ENCODE measurements at places on chromosomes 6 and 20.

DNA sequence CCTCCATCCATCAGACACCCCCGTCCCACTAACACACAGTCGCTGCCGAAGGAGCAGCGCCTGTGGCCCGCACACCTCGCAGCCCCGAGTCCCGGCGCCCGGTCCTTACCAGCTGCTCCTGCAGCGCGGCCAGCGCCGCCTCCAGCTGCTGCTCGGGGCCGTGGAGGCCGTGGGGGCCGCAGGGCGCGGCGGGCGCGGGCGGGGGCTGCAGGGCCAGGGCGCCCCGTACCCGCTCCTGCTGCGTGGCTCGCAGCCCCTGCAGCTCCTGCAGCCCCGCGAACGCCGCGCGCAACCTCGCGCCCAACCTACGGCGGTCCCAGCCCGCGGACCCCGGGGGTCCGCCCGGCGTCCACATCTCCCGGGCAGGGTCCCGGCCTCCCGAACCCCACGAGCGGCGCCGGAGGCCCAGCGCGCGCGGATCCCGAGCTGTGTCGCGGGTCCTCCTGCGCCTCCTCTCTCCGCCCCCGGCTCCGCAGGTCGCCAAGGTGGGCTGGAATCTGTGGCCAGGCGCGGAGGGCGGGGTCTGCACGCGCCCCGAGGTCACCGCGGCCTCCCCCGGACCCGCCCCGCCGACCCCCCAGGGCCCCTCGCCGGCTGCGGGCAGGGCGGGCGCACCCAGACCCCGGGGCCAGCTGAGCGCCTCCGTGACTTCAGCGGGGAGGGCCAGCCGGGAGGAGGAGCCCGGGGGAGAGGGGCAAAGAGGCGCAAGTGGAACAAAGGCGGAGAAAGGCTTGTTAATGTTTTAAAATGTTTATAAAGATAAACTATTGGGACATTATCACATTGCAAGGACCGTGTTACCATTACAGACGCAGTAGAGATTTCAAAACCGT, at the start of gene DACT2:
TSS of gene DACT2 (minus strand) at position 499 of the 833 bp plus-strand sequence. CDS start at position 355, 144 bp downstream.
- DNase-seq = no peak

DNA sequence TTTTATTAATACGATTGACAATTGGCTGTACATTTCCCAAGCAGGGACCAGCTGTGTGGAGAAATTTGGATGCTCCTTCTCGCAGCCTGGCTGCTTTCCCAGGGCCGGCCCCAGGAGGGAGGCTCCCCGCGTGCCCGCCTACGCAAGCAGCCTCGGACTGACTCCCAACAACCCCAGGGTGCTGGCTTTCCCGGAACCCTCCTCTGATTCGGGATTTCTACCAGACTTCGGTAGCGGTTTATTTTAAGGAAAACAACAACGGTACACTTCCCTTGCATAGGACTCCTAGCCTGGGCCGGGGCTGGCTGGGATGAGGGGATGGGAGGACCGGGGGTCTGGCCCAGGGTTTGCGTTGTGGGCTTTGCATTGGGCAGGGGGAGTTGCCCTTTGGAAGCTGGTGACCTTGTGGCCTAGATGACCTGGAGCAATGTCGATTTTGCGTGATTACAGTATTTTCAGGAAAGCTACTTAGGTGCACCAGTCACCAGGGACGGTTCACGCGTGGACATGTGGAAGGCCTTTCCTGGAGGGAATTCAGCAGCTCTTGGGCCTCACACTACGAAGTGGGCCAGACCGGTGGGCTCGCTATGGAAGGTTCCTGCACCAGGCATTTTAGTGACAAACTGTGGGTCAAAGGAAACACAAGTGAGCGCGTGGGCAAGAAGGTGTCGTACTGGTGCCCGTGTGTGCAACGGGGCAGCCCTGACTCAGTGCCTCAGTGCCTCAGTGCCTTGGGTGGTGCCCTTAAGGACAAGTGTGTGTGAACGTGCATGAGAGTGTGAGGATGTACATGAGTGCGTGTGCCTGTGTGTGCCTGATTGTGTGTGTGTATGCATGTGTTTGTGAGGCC, 20.7 kb upstream of the PHACTR3 start:
- DNase-seq = no peak

GRCh38 chr20:9130521-9130920, 61.6 kb downstream of the PLCB4 start:
- no peak for DNase-seq

DNA sequence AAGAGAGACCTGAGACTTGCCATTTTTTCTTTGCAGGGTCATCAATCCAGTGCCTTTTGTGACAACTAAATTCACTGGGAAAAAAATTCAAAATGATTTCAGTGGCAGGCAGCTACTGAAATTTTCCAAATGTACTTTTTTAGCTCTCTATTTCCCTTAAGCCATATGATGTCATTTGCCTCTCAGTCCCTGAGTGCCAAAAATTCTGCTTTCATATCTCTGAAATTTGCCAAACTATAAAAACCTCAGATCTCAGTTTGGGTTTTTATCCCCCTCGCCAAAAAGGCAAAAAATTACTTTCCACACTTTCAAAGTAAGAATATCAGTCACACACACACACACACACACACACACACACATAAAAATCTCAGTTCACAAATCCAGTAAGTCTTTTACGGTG, 651.3 kb upstream of the ARID1B start:
- no peak for DNase-seq

- no peak for DNase-seq
These were observed 80.6 kb downstream of the CDYL start for GRCh38 chr6:4856785-4857184.

DNA sequence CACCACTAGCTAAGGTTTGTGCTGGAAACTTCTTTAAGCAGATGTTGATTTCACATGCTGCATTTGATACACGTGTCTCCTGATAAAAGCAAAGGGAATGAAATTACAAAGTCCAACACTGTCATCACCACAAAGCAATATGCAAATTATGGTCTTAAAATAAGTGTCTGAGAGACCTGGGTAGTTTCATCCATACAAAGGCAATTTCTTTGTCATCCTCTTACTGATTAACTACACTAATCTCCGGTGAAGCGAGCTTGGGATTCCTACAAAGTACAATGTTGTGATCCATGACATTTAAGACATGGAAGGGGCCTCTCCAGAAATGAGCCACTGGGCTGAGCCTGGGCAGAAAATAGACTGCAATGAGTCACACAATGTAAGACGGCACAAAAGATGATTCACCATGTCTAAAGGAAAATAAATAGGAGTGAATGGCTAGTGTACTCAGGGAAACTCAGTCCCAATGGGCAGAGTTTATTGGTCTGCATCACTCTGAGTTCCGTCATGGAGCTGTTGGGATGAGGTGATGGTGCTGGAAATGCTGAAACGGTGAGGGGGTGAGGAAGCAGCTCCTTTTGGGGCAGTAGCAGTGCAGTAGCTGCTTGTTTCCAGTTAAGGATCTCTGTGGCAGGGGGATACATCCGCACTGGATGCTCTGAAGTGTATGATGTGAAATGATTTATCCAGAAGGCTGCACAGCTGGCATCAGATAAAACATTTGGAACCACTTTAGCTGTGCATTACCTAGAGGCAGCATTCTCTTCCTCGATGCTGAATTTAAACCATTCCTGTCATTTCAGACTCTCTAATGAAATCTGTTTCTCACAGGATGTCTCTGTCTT, 103.3 kb downstream of the IBTK start:
- DNase-seq = no peak

GRCh38 chr20:1993986-1994385, at the start of gene PDYN:
PDYN (minus strand) TSS chr20:1994058; CDS start chr20:1983084, 10,974 bp downstream.
- DNase-seq = no peak
